ENCODE measurements at places on chromosomes 5 and 9. TPM values are rescaled to one million over a fixed set of nuclear protein-coding genes. Genes with fewer than 3 reads are reported as not detected.

The TNC gene
- 2.4 TPM for total RNA-seq

The IL13 gene
- total RNA-seq, result 0.73 TPM

The PCDHGA2 gene
- 6.2 TPM for total RNA-seq

- DNase-seq, result no peak
Observed at GRCh38 chr9:16811987-16812685, 58.3 kb downstream of the BNC2 start.

GRCh38 chr9:131731237-131731636, 8.6 kb downstream of the RAPGEF1 start:
- DNase-seq, result no peak

- DNase-seq, result no peak
Observed at GRCh38 chr5:141349917-141350619, at the start of gene PCDHGB1. PCDHGB1 (plus strand) TSS chr5:141350099; CDS start chr5:141350261, 162 bp downstream.

DNA sequence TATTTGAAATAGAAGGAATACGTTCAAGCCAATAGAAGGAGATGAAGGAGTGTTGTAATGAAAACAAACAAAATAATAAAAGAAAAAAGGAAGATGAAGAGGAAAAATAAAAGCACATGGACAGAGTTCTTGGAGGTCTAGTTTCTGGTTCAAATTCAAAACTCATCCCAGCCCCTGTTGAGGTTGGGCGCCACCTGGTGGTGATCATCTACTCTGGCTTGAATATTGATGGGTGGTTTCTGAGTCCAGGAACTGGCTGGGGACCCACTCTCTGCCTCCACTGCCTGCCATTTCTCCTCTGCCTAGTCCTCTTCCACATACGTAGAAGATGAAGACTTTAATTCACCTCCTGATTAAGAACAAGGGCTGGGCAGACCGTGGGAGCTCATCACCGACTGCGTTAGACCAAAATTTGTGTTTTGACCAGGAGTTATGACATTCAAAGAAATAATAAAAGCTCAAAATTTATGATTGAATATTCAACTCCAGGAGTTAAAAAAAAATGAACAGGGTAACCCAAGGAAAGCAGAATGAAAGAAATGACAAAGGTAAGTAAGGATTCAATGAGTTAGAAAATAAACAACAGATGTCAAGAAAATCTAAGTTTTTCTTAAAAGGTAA, 99.0 kb upstream of the SLC1A3 start:
- peak; percentile 56 for DNase-seq

DNA sequence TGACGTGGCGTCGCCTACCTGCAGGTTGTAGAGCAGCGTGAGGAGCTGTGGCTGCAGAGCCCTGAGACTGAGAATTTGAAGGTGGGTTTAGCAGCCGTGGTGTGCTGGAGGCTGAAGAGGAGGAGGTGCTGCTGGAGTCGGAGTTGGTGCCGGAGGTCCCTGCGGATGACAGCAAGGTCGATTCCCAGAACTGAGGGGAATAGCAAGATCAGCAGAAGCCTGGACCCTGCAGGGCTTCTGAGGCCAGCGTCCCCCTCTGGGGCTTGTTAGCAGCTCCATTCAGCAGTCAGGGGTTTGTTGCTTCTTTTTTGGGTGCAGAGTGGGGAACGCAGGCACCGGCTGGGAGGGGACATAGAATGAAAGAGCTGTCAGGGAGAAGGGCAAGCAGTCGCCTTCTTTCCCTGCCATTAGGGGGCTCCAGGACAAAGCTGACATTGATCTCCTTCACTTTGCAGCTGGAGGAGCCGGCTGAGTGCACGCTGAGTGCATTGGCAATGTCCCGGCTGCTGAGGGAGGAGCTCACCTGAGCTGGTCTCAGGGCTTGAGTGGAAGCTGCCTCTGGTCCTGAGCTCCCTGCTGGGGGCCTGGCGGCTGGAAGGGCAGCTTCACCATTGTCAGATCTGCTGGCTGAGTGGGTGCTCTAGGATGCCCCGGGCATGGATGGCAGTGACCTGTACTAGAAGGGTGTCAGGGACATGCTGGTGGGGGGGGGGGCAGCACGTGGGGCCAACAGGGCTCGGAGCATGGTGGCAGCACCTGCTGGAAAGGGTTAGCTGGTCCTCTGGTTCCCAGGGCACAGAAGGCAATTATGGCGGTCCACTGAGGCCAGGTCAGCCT, 20.8 kb downstream of the OBP2B start:
- no peak for DNase-seq

- peak; percentile 59 for DNase-seq
Observed at GRCh38 chr9:129487658-129488483, 133.0 kb downstream of the C9orf50 start.

DNA sequence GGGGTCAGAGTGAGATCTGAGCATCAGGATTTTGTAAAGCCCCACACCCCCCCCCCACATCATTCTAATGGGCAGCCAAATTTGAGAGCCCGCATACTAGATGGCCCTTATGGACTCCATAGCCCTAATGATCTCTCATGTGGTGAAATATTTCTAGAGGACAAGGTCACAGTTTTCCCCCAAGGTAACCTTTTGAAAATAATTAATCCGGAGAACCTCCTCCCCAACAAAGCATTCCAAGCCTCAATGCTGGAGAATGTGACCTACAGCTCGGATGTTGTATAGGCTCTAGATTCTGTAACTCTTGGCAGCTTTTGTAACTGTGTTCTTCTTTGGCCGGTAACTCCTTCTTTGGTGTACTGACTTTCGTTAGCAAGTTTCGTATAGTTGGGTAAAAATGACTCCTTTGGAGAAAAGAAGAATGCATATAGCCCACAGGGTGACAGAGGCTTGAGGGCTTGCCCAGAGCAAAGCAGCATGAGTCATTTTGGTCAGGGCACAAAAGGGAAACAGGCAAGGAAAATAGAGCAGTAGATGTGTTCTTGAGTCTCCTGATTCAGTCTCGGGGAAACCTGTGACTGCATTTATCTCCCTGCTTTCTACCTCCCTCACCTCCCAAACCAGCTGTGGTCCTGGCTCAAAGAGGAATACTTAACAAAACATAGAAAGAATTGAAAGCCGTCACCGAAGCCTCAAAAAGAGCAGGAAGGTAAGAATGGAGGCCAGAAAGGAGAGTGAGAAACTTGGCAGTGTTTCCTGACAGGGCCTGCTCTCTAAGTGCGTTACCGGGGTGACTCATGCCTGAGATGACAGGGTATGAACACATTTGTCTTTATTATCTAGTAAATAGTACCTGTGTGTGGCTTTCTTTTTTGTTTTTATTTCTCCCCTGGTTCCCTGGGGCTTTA, 6.6 kb upstream of the XPA start:
- peak; percentile 32 for DNase-seq

GRCh38 chr5:93570294-93571113, 10.5 kb downstream of the NR2F1-AS1 start:
- no peak for DNase-seq

GRCh38 chr5:132063090-132063911, 2.8 kb downstream of the IL3 start:
- DNase-seq, result no peak

GRCh38 chr5:76021936-76022584, 61.1 kb upstream of the SV2C start:
- DNase-seq, result no peak

- peak; percentile 40 for DNase-seq
Observed at GRCh38 chr5:135944967-135945560, 9.7 kb downstream of the LECT2 start.

Data from breast epithelium (tissue), 4 donors.